ENCODE measurements at places on chromosomes 6 and 20.

DNA sequence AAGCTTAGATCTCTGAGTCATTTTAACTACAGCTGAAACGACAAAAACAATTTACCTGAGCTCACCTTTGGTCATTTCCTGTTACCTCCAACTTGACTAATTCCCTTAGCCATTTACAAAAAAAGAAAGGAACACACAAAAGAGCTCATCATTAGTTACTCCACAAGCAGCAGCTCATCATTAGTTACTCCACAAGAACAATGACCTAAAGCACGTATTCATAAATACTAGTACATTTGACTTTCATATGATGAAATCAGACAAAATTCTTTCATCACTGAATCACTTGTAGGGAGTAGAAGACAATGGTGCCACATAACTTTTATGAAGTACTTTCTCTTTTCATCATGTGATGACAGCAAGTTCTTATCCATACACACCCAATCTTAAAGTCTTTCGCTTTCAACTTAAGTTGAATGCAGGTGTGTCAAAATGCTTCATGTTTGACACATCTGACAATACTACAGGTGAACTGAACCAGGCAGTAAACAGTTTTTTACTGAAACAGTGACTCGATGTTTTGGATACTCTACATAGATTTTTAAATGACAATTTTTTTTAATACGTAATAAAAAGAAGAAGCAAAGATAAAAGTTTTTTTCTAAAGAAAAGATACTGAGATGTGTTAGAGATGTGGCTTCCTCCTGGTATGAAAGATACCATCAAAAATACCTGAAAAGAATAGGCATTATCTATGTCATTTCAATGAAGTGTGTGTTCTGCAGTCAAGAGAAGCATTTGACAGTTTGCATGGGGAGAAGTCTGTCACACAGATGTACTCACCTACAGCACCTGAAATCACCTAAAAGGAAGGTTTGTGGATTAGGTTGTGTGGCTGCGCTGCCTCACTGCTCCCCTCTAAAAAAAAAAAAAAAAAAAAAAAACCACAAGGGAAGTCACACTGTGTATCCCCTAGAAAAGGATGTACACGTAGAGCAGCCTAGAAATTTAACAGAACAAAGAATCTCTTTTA lies 109.1 kb downstream of the PRDM1 start:
- DNase-seq: peak; percentile 34

DNA sequence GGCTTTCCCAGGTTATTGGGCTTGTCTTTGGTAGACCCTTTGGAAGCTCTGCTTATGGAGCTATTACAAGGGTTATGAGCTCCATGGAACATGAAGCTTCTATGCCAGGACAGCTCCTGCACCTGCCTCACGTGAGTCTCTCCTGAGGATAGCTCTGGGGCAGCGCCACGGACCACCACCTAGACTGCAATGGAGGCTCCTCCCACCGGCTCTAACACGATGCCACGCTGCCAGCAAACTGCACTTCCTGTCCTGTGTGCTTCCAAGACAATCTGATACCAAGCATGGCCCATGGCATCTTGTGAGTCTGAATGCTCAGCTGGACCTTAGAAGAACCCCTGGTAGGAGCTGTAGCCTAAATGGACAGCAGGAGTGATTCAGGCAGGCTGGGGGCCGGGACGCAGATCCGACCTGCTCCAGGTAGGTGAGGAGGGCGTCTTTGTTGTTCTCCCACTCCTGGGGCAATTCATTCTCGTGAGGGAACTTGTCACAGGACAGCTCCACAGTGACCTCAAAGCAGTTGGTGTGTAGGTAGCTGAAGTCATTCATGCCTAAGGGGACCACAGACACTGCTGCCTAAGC lies 5.5 kb downstream of the CPXM1 start:
- DNase-seq: no peak

DNA sequence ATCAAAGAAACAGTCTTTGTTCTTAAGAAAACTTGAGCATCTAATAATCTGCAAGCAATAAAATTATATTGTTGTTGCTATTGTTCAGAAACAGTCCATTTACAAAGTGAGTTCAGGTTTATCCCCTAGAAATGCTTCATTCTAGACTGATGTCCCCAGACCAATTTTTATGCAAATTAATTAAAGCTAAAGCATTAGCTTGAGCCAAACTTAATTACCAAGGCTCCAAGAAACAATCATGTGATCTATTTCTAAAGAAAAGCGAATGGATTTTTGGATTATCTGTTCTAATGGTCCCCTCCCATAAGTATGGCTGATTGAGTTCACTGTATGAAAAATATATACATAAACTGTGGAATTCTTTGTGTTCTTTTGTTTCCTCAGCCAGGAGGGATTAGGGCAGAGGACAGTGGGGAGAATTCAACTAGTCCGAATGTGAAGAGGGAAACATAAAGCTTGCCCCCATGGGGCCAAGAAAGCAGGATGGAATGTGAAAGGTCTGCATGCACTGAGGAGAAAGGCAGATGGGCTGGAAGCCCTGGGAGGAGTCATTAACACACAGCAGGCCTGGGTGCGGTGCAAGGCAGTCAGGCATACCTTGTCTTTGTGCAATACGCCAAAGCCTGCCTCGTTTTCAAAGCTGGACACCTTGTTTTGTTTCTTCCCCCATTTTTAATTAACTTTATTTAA lies 597.1 kb downstream of the KIF16B start:
- DNase-seq: no peak

DNA sequence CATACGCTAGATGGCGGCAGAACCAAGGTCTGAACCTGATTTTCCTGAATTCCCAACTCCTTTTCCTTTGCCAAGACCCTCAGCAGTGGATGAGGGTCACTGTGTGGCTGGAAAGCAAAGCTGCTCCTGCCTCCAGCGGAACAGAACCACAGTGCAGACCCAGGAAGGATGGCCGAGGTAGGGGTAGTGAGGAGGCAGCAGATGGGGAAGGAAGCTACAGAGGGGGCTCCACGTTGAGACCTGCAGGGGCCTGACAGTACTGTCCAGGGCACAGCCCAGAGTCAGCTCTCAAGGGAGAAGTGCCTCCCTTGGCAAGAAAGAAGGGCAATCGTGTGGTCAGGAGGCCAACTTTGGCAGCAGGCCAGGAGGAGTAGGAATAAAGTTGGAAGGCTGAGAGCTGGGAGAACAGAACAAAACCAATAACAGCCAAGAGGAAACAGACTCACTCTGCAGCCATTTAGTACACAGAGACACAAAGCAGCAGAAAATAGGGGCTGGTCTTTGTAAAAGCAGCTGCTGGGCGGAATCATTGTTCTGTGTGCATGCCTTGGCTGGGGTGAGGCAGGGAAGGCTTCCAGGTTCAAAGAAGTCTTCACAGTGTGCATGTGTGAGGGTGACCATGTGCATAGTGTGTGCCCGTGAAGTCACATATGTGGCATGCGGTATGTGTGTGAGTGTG lies 3.1 kb downstream of the GABRR2 start:
- DNase-seq: no peak

GRCh38 chr20:50112512-50113419 lies at the start of gene UBE2V1:
UBE2V1 (minus strand) TSS chr20:50113150; CDS start chr20:50113128, 22 bp downstream.
- peak; percentile 93 for DNase-seq

GRCh38 chr6:13425270-13425873 lies 62.0 kb downstream of the GFOD1 start:
- no peak for DNase-seq

DNA sequence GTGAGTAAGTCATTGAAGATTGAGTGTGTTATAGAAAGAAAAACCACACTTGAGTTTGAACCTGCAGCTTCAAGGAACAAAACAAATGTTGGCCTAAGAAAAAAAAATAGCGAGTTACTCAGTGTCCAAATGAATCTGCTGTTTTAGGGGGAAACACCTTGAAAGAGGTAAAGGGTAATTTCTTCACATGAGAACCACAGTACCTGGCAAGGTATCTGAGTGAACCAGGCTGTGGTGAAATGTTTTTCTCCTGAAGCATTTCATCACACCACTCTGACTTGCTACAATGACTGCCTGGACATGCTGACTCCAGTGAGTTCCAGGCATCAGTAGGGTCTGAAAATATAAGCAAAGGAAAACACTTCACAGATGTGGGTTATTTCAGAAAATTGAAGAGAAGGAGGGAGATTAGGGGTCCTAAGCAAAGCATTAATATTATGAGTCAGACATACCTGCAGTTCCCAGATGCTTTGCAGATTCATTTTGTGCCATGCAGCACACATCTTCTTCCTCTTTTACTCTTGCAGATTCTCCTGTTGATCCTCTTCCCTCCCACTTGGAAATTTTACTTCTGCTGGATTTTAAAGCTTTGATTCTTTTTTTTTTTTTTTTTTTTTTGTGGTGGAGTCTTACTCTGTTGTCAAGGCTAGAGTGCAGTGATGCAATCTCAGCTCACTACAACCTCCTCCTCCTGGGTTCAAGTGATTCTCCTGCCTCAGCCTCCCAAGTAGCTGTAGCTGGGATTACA lies 206.2 kb upstream of the SGK1 start:
- no peak for DNase-seq

- no peak for DNase-seq
These were observed 8.1 kb downstream of the EDN1 start for GRCh38 chr6:12298017-12298978.

GRCh38 chr6:169388395-169389166 lies 134.9 kb upstream of the THBS2 start:
- no peak for DNase-seq

DNA sequence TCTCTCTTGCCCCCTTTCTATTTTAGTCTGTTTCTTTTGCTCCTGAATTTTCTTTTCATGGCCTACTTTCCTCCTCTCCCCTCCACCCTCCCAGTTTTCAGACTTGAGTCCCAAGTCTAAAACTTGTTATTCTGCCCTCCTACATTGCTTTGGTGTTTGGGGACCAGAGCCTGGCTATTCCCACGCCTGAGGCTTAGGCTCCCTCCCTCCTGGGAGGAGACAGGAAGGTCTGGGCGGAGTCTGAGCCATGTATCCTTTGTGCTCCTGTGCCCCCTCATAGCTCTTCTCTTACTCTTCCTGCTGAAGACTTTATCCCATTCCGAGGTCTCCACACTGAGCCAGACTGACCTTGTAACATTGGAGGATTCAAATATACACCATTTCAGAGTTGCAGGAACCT lies 69.5 kb downstream of the DAAM2 start:
- no peak for DNase-seq

GRCh38 chr6:36544228-36544627 lies 3.1 kb downstream of the STK38 start:
- peak; percentile 70 for DNase-seq

DNA sequence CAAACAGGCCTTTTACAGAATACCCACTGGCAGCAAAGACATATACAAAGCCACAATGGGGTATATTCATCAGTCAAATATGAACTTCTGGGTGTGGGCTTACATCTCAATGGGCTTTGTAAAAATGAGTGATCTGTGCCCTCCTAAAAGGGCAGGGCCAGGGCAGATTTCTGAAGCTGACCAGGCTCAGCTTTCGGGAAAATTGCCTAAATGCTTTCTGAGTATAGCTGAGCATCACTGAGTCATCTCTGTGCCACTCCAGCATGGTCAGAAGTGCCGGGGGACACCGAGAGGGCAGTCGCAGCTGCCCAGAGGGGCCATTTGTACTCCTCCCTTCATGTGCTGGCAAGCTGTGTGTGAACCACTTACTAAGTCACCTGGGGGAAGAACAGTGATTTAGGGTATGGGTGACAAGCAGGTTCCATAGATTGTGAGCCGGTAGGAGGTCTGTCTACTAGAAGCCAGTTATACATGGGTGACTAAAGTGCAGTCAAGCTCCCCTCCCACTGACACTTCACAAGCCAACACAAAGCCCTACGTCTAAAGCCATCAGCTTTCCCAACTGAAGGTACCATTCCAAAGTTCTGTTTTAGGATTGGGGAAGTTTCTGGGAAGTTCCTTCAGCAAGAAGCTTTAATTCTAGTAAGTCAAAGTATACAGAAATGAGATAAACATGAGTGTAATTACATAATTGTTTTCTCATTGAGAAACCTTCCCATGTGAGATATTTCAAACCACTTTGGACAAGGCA lies 147.6 kb upstream of the TAB2 start:
- no peak for DNase-seq

- no peak for DNase-seq
These were observed 70.1 kb downstream of the SLX4IP start for GRCh38 chr20:10504994-10505730.

- no peak for DNase-seq
These were observed 75.2 kb downstream of the SOX4 start for GRCh38 chr6:21668795-21669194.

DNA sequence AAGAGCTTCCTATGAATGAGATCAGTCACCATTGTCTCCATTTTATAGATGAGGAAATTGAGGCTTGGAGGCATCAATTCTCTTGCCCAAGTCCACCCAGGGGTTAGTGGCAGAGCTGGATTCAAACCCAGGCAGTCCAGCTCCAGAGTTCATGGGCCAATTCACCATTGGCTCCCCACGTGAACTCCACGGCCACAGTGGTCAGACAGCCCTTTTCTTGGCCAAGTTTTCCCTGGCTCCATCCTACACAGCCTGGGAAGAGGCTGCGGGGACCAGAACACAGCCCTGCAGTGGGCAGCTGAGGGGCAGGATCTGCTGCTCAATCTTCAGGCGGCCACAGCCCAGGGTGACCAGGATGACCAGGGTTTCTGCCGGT lies 20.5 kb downstream of the TGM2 start:
- DNase-seq: no peak

All from CD4-positive, alpha-beta T cell treated with Interleukin-6 for 4 hours (primary cell).